Smooth muscle cell of bladder (primary cell): ENCODE measurements at places on chromosomes 3 and 15. TPM values are rescaled to one million over a fixed set of nuclear protein-coding genes. Genes with fewer than 3 reads are reported as not detected.

Gene ULK4
- total RNA-seq, result 7.8 and 12.8 TPM in 2 replicates

Gene GOLGA6L25
- total RNA-seq, result not detected in 2 replicates

Gene PLIN1
- 0.14 and 0.28 TPM in 2 replicates for total RNA-seq

Gene KBTBD8
- total RNA-seq, result 2.4 and 3.9 TPM in 2 replicates

Gene RPL22L1
- total RNA-seq, result 50.4 and 90.0 TPM in 2 replicates

Gene UBL7
- total RNA-seq, result 29.8 and 33.1 TPM in 2 replicates

Gene ROPN1
- not detected in 2 replicates for total RNA-seq

Gene MCTP2
- 8.7 and 20.1 TPM in 2 replicates for total RNA-seq

Gene TPRG1
- total RNA-seq, result 0.43 and 0.55 TPM in 2 replicates

Gene TICRR
- total RNA-seq, result 0.28 and 0.92 TPM in 2 replicates

Gene PLCH1
- total RNA-seq, result under 0.01 TPM in 2 replicates

Gene APOD
- total RNA-seq, result 0.18 and 0.43 TPM in 2 replicates

Gene ABHD17C
- total RNA-seq, result 12.1 and 16.1 TPM in 2 replicates

Gene ZPLD1
- total RNA-seq, result 0.28 TPM in 2 replicates

Gene NMB
- total RNA-seq, result 1.8 and 2.4 TPM in 2 replicates

Gene MFAP1
- 24.9 and 31.7 TPM in 2 replicates for total RNA-seq

Gene ZNF80
- total RNA-seq, result not detected in 2 replicates

Gene SCAANT1
- total RNA-seq, result not detected in 2 replicates

Gene ZBED2
- total RNA-seq, result 0.28 TPM in 1 of 2 replicates, not detected in the other
